ENCODE measurements at places on chromosomes 3 and 15.

GRCh38 chr3:128420720-128421438, 45.8 kb downstream of the DNAJB8 start:
- no peaks in the 10 kb centered on the region for H3K36me3 ChIP-seq
- H3K4me3 ChIP-seq, result no peak overlapping the region
- H3K27ac ChIP-seq, result no peak overlapping the region
- no peak for DNase-seq
- H3K27me3 ChIP-seq, result no peaks in the 10 kb centered on the region
- no peaks in the 10 kb centered on the region for H3K4me1 ChIP-seq

DNA sequence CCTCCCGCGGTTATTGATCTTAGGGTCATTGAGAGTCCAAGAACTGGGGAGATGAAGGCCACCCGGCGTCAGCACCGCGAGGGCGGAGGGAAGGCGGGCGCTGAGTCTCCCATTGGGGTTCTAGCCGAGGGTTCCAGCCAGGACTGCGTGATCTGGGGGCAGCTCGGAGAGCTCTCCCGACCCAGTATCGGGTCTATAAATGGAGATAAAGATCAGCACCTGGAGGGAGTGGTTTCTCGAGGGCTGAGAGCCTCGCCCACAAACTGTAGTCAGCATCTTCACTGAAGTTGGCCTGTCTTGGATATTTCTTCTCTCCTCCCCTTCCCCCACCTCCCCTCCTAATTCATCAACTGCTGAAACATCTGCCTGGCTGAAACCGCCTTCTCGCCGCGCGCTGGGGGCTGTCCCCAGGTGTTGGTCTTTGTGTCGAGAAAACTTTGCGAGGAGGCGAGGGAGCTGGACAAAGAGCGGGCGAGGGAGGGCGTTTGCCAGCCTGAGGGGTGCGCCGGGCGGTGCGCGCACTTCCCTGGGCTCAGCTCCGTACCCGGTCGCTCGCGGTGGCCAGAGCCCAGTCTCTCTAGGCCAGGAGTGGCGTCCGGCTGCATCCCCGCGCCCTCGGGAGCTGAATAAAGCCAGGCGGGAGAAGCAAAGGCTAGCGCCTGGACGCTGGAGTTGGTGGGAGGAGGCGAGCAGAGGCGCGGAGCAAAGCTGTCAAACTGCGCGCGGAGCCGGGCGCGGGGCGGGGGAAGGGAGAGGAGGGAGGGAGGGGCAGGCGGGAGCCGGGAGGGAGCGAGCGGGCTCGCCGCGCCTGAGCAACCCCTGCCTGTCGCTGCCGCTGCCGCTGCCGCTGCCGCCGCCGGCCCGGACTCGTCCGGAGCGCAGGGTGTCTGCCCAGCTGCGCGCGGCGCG, at the start of gene ST8SIA2:
ST8SIA2 (plus strand) TSS at position 811 of the 909 bp plus-strand sequence. CDS start 184 bp downstream, outside the sequence.
- no peaks in the 10 kb centered on the region for H3K36me3 ChIP-seq
- H3K27me3 ChIP-seq, result peaks cover 66% of the 10 kb centered on the region
- no peak for DNase-seq
- H3K4me3 ChIP-seq, result peak within 1 kb of the TSS; percentile 67

DNA sequence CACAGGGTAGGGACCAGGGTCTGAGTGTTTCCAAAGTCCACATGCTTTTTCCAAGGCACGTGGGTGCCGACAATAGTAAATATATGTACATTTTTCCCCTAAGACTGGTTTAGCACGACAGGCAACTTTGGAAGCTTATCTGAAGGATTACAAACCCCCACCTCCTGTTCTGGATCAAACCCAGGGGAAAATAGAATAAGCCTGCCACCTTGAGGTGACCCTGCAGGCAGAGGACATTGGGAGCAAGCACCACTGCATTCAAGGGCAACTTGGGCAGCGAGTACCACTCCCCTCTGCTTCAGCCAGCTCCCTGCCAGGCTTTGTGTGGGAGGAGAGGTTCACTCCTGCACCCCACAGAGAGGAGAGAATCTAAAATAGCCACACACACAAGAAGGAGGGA, 44.8 kb downstream of the KBTBD12 start:
- no peaks in the 10 kb centered on the region for H3K27me3 ChIP-seq
- H3K4me3 ChIP-seq, result no peak overlapping the region
- H3K36me3 ChIP-seq, result no peaks in the 10 kb centered on the region

DNA sequence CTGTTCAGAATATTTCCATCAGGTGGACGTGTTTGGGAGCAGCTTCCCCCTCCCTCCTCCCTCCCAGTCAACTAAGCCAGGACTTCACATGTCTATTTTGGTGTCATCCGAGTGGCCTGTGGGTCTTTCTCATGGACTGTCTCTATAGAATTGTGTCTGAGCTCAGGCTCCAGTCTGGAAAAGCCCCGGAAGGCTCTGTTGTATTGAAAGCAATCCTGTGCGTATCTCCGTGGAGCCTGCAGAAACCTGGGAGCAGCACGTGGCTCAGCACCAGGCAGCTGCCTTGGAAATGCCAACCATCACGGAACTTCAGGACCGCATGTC, 25.2 kb downstream of the COLQ start:
- no peaks in the 10 kb centered on the region for H3K27me3 ChIP-seq
- DNase-seq, result no peak
- H3K4me3 ChIP-seq, result no peak overlapping the region
- no peak overlapping the region for H3K27ac ChIP-seq
- no peaks in the 10 kb centered on the region for H3K36me3 ChIP-seq
- no peaks in the 10 kb centered on the region for H3K4me1 ChIP-seq

GRCh38 chr15:99423186-99424130, 142.3 kb upstream of the MEF2A start:
- no peaks in the 10 kb centered on the region for H3K4me1 ChIP-seq
- no peak overlapping the region for H3K4me3 ChIP-seq
- no peak for DNase-seq
- no peaks in the 10 kb centered on the region for H3K36me3 ChIP-seq

DNA sequence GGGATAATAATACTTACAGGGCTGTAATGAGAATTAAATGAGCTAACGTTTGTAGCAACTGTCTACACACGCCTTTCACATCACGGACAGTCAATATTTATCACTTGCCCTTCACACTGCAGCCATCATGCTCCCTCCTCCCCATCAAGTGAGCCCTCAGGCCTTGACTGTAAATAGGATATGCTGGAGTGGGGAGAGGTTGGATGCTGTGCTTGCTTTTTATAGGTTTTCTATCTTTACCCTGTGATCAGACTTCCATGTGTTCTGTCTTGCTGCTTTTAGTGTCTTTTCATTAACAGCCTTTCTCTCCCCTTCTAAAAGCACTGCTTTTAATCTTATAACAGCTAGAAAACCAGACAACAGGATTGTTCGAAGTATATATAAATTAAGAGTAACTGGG, 12.8 kb upstream of the MAGEF1 start:
- no peak overlapping the region for H3K4me3 ChIP-seq
- no peaks in the 10 kb centered on the region for H3K36me3 ChIP-seq
- no peaks in the 10 kb centered on the region for H3K4me1 ChIP-seq
- DNase-seq, result no peak
